ENCODE measurements at places on chromosomes 13 and 19. TPM values are rescaled to one million over a fixed set of nuclear protein-coding genes. Genes with fewer than 3 reads are reported as not detected.

DNA sequence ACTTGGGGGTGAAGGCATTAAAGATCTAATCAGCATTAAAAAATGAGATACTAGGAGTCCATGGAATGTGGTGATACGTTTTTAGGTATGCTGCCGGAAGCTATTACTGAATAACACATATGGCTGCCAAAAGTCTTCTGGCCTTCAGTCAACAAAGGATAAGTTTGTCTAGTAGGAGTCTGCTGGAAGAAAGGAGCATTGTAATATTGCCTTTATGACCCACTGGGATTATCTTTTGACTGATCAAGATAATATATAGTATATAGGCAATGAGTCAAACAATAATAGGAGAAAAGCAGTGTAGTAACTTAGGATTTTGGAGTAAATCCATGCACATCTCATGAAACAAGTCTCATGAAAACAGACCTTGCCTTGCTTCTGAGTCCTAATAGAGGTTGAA lies 295.4 kb downstream of the SLITRK6 start:
- H3K27ac ChIP-seq, result no peak overlapping the region
- H3K4me1 ChIP-seq, result no peaks in the 10 kb centered on the region
- no peaks in the 10 kb centered on the region for H3K27me3 ChIP-seq

- no peak for DNase-seq
- H3K36me3 ChIP-seq, result no peaks in the 10 kb centered on the region
- no peak overlapping the region for H3K4me3 ChIP-seq
- H3K27me3 ChIP-seq, result no peaks in the 10 kb centered on the region
Measured at GRCh38 chr13:33261387-33262061, 24.0 kb downstream of the STARD13 start.

- no peaks in the 10 kb centered on the region for H3K4me1 ChIP-seq
- DNase-seq, result peak; percentile 77
- no peak overlapping the region for H3K4me3 ChIP-seq
- no peak overlapping the region for H3K27ac ChIP-seq
- H3K27me3 ChIP-seq, result no peaks in the 10 kb centered on the region
Measured at GRCh38 chr13:67408798-67409197, 178.7 kb upstream of the PCDH9 start.

DNA sequence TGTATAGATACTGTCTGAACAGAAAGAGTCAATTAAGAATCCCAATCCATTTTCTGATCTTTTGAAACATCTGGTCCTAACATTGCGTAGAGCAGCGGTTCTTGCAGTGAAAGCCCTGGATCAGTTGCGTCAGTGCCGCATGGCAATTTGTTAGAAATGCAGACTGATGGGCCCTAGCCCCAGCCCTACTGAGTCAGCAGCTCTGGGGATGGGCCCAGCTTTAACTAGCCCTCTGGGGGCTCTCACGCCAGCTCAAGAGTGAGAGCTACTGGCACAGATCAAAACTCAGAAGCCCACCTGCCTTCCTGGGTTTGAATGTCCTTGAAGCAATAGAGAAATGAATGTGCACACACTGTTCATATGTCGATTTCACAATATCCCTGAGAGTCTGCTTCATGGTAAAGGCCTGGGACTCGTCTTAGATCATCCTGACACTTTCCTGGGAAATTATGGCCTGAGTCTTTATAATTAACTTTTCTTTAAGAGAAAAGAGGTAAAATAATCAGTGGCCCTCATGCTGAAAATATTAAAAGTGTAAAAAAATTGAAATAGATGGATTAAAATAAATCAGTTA lies 206.8 kb upstream of the TMTC4 start:
- no peaks in the 10 kb centered on the region for H3K4me1 ChIP-seq
- no peak overlapping the region for H3K27ac ChIP-seq
- no peak for DNase-seq
- no peaks in the 10 kb centered on the region for H3K27me3 ChIP-seq
- no peak overlapping the region for H3K4me3 ChIP-seq

The GJA3 gene
- not detected for total RNA-seq
